Stimulated activated effector memory CD8-positive, alpha-beta T cell treated with anti-CD3 and anti-CD28 coated beads, Interleukin-12 subunit alpha, Interleukin-12 subunit beta, amount 100 ng/mL, for 72 hours (primary cell): ENCODE measurements at places on chromosomes 7 and 10.

DNA sequence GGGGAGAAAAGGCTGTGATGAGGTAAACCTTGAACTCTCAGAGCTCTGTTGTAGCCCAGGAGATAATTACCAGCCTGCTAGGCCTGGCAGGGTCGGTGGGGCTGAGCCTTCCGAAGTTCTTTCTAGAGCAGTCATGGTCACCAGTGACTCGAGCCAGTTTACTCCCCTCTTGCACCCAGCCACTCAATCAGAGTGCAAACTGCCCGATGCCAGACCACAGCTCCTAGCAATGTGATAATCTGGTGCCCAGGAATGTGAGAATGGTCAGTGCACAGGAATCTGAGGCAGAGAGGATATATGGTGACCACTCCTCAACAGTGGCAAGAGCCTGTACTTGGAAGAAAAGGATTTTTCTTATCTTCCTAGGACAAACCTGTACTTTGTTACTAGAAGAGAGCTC lies 46.4 kb upstream of the KMT2E start:
- DNase-seq: no peak

DNA sequence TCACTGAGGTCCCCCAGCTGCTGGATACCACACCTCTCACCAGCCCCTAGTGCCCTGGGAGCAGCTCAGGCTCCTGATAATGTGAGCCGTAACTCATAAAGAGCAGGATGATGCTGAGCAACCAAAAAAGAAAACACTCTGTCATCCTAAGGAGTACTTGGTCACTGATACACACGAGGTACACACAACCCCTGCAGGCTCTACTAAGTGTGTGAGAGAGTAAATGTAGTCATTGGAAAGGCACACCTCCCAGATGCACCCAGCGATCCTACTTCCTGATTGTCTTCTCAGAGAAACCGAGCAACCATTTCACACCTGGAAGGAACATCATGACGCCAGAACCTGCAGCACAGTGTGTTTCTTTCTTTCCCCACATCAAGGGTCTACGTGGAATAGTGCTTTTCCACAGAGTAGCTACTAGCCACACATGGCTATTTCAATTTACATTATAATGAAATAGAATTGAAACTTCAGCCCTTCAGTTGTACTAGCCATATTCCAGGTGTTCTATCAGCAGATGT lies 34.2 kb downstream of the FIGNL1 start:
- no peak for DNase-seq

DNA sequence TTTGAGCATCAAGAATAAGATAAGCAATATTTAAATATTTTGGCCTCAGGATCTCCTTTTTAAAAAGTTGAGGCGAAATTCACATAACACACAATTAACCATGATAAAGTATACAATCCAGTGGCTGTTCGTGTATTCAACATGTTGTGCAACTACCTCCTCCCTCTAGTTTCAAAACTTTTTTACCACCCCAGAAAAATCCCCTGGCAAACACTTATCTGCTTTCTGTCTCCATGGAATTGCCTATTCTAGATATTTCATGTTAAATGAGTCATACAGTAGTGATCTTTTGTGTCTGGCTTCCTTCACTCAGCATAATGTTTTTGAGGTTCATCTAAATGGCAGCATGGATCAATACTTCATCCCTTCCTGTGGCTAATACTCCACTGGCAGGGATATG lies 31.8 kb upstream of the IL15RA start:
- no peak for DNase-seq

DNA sequence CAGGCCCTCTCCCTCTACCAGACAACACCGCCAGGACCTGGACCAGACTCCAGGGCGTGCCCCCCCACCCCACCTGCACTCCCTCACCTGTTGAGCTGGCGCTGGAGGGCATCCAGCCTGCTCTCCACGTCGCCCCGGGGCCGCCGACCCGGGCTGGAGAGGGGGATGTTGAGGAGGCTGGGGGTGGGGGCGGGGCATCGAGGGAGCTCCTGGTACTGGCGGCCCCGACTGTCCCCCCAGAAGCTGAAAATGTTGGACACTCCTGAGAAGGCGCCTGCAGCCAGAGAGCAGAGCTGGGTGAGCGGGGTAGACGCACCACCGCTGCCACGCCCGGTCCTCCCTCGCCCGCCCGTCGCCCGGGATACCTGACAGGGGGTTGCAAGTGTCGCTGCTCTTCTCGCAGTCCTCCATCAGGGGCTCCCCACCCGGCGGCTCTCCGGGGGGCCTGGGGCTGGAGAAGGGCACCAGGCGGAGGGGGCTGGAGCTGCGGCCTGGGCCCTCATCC lies 30.8 kb downstream of the KCNH2 start:
- no peak for DNase-seq

DNA sequence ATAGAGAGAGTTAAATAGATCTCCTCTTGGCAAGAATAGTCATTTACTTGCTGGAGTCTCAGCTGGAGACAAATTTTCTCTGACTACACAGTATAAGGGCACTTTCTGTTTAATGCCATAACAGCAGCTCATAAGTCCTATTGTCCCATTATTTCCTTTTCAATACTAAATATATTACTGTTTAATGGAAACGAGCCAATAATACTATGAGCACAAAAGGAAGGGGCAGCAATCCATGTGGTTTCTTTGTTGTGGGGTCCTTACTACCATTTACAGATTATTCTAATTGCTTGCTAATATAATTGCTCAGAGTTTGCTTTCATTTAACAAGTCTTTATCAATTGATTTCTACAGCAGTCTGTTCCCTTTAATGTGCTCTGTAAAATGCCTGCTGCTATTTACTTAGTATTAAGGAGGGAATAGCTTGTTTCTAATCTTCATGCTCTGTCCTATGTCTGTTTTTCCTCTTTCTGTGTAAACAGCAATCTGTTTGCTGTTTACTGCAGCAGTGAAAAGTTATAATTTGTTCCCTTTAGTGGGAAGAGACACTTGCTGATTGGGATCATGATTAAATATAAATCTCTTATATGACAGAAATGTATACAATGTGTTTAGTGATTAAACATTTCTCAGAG lies 296.2 kb upstream of the SMIM30 start:
- no peak for DNase-seq

DNA sequence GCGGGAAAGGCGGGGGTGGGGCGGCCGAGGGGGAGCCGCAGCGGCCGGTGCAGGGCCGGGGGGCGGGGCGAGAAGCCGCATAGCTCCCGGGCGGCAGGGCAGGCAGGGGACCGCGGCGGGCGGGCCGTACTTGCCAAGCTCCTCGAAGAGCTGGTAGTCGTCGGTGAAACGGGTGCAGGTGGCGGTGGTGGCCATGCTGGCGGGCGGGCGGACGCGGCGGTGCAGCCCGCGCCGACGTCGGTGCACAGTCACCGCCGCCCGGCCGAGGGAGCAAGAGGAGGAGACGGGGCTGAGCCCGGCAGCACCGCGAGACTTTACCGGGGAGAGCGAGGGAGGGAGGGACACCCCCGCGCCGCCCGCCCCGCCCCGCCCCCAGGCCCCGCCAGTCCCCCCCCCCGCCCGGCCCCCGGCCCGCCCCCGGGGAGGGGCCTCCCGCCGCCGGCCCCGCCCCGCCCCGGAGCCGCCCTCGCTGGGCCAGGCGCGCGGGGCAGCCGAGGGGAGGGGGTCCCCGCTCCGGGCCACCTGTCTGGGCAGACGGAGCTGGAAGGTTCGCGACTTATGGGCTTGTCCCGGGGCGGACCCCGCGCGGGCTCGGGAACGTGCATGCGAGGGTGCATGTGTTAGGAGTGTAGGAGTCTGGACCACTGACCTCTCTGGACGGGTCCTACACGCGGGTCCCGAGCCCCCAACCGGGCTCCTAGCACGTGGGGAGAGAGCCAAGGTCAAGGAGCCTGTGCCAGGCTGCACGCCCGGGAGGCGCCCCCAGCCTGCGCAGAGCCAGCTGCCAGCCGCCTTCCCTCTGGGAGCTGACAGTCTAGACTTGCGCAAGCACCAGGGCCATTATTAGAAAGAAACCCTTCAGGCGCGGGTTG lies at the start of gene CAMK2G:
Gene CAMK2G (minus strand): TSS at position 289 of the 872 bp plus-strand sequence. CDS start 94 bp downstream, at position 195.
- peak; percentile 86 for DNase-seq
